ENCODE measurements at places on chromosomes 4 and X. TPM values are rescaled to one million over a fixed set of nuclear protein-coding genes. Genes with fewer than 3 reads are reported as not detected.

The RHOXF1 gene
- total RNA-seq, result not detected

The CXXC4 gene
- total RNA-seq, result 0.03 TPM

The ARFIP1 gene
- total RNA-seq, result 28.7 TPM

The FHL1 gene
- 234 TPM for total RNA-seq

The HHIP gene
- 0.53 TPM for total RNA-seq

The EDA gene
- total RNA-seq, result 1.1 TPM

The TMEM150C gene
- total RNA-seq, result 0.14 TPM

The IL3RA gene
- not detected for total RNA-seq

The PDE6B gene
- 0.34 TPM for total RNA-seq

The RBM46 gene
- total RNA-seq, result not detected

The SGCB gene
- total RNA-seq, result 24.6 TPM

The GLRA2 gene
- not detected for total RNA-seq

The LGI2 gene
- not detected for total RNA-seq

The CISD2 gene
- total RNA-seq, result 41.9 TPM

The STARD8 gene
- 0.11 TPM for total RNA-seq

The GYPA gene
- not detected for total RNA-seq

The TASL gene
- not detected for total RNA-seq

The AGTR2 gene
- total RNA-seq, result not detected

The ZFYVE28 gene
- 0.95 TPM for total RNA-seq

The SHROOM2 gene
- total RNA-seq, result 6.4 TPM

The FGB gene
- not detected for total RNA-seq

The TMEM47 gene
- total RNA-seq, result 0.04 TPM

The MAGED4 gene
- total RNA-seq, result 6.0 TPM

The ANXA5 gene
- total RNA-seq, result 445 TPM

The VSIG4 gene
- not detected for total RNA-seq

The LEF1 gene
- 10.1 TPM for total RNA-seq

The UCP1 gene
- not detected for total RNA-seq

The SMARCA5 gene
- 53.6 TPM for total RNA-seq

The BCORL1 gene
- 3.3 TPM for total RNA-seq

All from foreskin keratinocyte (primary cell).